Endothelial cell (in vitro differentiated cells): ENCODE measurements at places on chromosomes 16 and 17.

DNA sequence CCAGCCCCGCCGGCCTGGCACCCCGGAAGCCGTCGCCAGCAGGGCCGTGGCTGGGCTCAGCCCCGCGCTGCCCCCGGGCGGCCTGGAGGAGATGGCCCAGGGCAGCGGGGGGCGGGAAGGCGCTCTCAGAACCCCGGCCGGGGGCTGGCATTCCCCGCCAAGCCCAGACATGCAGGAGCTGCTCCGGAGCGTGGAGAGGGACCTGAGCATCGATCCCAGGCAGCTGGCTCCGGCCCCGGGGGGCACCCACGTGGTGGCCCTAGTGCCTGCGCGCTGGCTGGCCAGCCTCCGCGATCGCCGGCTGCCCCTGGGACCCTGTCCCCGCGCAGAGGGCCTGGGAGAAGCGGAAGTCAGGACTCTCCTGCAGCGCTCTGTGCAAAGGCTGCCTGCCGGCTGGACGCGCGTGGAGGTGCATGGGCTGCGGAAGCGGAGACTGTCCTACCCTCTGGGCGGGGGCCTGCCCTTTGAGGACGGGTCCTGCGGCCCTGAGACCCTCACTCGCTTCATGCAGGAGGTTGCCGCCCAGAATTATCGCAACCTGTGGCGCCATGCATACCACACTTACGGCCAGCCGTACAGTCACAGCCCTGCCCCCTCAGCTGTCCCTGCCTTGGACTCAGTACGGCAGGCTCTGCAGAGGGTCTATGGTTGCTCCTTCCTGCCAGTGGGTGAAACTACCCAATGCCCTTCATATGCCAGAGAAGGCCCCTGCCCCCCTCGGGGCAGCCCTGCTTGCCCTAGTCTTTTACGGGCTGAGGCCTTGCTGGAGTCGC, 551 bp downstream of the WDR81 start:
- H3K4me3 ChIP-seq = peak overlapping the region; percentile 44
- H3K4me1 ChIP-seq = peaks cover 7% of the 10 kb centered on the region
- no peak for DNase-seq
- H3K36me3 ChIP-seq = peaks cover 8% of the 10 kb centered on the region
- no peak overlapping the region for H3K27ac ChIP-seq

DNA sequence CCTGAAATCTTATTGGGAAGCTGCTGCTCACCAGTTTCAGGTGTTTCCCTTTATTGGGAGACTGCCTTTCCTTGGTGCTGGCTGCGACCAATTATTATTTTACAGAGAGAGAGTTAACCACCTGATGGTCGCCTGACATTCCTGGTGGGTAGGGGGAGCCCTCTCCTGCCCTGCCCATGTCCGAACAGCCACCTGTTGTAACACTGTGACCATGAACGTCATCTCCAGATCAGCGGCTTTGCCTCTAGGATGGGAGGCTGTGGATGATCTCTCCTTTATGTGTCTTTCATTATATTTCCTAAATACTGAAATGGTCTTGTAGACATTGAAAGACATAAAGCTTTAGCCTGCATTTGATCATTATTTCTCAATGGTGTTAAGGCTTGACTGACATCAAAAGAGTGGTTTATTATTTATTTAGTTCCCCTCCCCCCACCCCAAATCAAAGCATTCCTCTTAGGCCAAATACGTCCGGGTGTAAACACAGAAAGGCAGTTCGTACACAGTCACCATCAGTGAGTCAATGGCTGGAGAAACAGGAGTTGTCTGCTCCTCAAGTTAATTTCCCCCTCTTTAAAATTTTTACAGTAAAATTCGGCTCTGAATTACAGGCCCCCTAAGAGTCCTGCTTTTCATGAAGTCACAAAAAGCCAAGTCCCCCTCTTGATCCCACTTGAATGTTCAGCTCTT, 57.8 kb upstream of the CACNG5 start:
- H3K27ac ChIP-seq = no peak overlapping the region
- no peak overlapping the region for H3K4me3 ChIP-seq
- DNase-seq = no peak
- H3K4me1 ChIP-seq = peaks cover 11% of the 10 kb centered on the region

- peaks cover 29% of the 10 kb centered on the region for H3K4me1 ChIP-seq
- H3K36me3 ChIP-seq = peaks cover 21% of the 10 kb centered on the region
Observed at GRCh38 chr16:1960665-1961630, 1.6 kb downstream of the NDUFB10 start.

DNA sequence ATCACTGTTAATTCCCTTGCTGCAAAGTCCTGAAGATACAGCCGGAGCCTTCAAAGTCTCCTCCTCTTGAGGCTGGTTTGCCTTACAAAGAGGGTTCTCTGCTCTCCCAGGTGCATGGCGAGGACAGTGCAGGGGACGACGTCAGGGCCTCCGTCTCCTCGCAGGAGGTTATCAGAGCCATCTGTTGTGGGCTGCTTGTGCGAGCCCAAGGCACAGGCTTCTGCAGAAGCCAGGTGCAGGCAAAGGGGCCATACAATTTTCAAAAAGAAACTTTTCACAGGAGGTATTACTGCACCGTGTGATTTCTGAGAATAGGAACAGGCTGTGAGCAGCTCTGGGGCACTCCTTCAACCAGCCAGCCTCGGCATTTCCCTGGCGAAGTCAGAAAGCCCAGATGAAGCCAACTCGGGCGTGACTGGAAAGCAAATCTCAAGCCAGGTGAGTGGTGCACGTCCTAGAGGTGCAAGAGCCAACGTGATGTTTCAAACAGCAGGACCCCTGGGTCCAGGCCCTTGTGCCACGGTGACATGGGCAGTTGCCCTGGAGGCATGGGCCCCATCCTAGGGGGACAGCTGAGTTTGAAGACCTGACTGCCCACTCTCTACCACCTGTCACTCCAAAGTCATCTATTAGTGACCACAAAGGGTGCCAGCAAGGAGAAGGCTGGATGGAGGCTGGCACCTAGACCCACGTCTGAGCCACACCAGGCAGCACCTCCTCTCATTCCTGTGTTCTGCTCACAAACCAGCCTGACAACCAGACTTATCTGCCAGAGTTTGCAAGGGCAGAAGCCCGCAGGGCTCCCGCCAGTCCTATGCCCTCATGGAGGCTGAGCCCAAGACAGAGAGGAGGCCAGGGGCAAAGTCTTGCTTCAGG, 68.6 kb downstream of the SMPD3 start:
- peaks cover 5% of the 10 kb centered on the region for H3K36me3 ChIP-seq
- H3K27ac ChIP-seq = no peak overlapping the region
- H3K27me3 ChIP-seq = peaks cover 1% of the 10 kb centered on the region
- no peak overlapping the region for H3K4me3 ChIP-seq

GRCh38 chr16:23966597-23967394, 131.0 kb downstream of the PRKCB start:
- no peaks in the 10 kb centered on the region for H3K4me1 ChIP-seq
- DNase-seq = no peak
- no peak overlapping the region for H3K27ac ChIP-seq
- H3K27me3 ChIP-seq = peaks cover 6% of the 10 kb centered on the region

GRCh38 chr17:38743556-38744171, 4.5 kb downstream of the PCGF2 start:
- DNase-seq = no peak
- peaks cover 14% of the 10 kb centered on the region for H3K36me3 ChIP-seq
- H3K4me1 ChIP-seq = peaks cover 42% of the 10 kb centered on the region
- H3K27me3 ChIP-seq = peaks cover 12% of the 10 kb centered on the region
- H3K27ac ChIP-seq = no peak overlapping the region

- peak within 1 kb of the TSS; percentile 76 for H3K4me3 ChIP-seq
- H3K27ac ChIP-seq = no peak within 1 kb of the TSS
- DNase-seq = peak; percentile 12
- peaks cover 26% of the 10 kb centered on the region for H3K27me3 ChIP-seq
Observed at GRCh38 chr17:52158450-52159042, at the start of gene CA10. Gene CA10, minus strand, starts transcription at chr17:52158714.
